ENCODE measurements at places on chromosomes 7 and 10.

DNA sequence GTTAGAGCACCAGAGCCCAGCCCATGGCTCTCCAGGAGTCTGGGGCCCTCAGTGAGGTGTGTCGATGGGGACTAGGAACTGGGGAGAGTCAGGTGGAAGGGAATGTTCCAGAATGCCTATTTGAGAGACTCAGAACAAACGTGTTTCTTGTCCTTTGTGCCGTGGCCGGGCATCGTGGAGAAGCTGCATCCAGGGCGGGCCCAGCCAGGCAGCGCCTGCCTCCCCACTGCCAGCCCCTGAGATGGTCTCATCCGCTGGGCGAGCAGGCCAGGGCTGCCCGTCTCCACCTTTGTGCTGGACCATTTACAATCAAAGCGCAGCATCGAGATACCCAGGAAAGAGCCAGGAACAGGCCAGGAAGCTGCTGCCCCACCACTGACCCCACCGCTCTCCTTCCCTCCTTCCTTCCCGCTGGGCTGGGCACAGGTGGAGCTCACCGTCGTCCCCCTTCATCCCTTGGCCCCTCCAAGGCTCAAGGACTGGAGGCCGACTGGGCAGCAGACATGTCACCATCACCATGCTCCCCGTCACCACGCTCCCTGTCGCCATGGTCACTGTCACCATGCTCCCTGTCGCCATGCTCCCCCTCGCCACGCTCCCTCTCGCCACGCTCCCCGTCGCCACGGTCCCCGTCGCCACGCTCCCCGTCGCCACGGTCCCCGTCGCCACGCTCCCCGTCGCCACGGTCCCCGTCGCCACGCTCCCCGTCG is 71.1 kb upstream of the ADGRA1 start:
- no peak for DNase-seq

DNA sequence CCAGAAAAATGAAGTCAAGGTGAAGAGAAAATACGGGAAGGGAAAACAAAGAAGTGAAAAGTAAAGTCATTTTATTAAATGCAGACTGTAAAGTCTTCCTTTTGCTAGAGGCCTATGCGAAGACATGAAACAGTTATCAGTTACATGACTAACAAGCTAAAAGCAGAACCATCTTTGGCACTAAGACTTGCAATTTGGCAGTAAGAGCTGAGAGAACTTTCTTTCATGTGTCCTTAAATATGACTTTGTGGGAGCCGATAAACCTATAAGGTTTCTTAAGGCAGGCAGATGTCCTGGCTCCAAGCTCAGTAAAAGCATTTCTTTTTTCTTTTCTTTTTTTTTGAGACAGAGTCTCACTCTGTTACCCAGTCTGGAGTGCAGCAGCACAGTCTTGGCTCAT is 10.4 kb downstream of the ANLN start:
- DNase-seq: no peak

- no peak for DNase-seq
These were observed 51.5 kb downstream of the FAM107B start for GRCh38 chr10:14723052-14723689.

DNA sequence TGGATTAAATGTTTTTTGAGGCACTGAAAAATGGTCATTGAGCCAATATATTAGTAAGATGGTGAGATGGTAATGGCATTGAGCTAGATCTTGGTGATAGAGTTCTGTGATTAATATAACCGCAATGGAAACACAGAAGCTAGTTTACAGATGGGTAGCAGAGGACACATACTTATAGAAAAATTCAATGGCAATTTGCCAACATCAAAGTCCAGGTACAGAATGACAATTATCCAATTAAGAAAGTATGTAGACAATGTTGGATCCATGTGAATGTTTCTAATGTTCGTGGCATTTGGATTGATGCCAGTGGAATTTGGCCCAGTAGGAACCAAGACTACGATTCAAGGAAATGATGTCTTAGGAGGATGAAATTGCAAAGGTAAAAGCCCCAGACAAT is 187.8 kb downstream of the GNAT3 start:
- no peak for DNase-seq

- DNase-seq: no peak
These were observed 184.3 kb upstream of the DGKB start for GRCh38 chr7:15086862-15087261.

DNA sequence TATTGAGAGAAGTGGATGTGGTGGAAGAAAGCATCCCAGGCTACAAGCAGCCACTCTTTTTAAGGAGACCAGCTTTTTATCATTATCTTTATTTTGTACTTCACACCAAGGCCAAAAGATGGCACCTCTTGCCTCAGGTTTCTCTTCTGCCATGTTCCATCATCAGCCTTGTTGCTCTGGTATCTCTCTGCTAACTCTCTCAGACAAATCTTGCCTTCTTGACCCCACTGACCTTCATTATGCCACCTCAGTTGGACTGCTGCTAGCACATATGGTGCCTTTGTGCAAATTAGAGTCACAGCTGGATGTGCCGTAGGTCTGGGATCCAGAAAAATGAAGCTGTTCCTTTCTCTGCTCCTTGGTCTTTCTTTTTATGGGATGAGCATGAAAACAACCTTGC is 47.1 kb upstream of the DYNC1I1 start:
- no peak for DNase-seq

DNA sequence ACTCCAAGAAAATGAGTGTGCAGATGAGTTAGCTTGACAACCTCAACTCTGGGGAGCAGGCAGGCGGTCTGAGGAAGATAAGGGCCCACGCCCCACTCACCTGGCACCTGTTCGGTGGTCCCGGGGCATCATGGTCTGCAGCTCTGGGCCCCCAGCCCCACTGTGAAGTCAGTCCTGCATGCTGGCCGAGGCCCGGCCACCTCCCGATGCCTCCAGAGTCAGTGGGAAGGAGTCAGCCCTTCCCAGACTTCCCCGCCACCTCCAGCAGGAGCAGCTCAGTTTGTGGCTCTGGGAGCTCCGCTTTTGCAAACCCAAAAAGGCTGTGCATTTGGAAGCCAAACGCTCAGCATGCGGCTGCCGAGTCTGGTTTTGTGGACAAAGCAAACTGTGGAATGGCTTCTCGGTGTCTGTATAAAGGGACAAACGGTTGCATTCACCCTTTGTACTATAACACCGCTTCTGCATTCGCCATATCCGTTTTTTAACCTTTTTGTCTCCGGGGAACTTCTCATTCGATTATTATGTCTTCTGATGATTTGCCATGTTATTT is 167.3 kb downstream of the CCDC3 start:
- DNase-seq: no peak

GRCh38 chr7:36881233-36881874 is 157.1 kb upstream of the AOAH start:
- no peak for DNase-seq

GRCh38 chr7:147611431-147611830 is 979.1 kb upstream of the C7orf33 start:
- no peak for DNase-seq

GRCh38 chr10:119371704-119372663 is 164.6 kb downstream of the GRK5 start:
- DNase-seq: no peak

GRCh38 chr10:132107949-132108877 is 42.5 kb downstream of the JAKMIP3 start:
- no peak for DNase-seq

GRCh38 chr7:83413831-83414230 is 235.1 kb downstream of the SEMA3E start:
- no peak for DNase-seq

DNA sequence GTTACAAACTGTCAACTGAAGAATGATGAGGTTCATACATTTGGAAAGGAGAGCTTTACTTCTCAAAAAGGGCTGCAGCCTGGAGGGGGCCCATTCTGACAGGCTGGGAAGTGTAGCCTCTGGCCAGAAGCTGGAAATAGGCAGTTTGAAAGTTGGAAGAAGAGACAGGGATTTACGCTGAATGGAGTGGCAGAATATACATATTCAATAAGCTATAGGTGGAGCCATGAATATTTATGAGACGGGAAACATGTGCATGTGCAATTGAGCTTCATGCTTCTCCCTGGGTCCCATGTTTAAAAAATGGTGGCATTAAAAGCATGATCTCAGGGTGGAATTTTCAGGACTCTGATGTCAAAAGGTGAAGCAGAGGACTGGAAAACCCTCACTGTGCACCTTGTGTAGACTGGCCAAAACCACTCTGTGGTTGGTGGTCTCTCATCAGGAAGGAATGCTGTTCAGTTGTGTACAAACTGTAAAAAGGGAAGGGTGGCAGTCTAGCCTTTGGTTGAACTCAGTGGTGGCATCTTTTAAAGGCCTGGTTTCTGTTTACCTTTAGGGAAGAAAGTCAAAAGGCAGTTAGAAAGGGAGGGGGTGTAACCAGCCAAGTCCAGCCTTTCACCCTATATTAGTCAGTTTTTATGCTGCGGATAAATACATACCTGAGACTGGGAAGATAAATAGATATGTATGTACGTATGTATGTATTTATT is 7.2 kb upstream of the ACTR3B start:
- DNase-seq: no peak

- no peak for DNase-seq
These were observed 11.6 kb downstream of the PANK1 start for GRCh38 chr10:89633484-89633883.

GRCh38 chr10:121572859-121573537 is 25.2 kb downstream of the FGFR2 start:
- DNase-seq: no peak

- DNase-seq: no peak
These were observed 30.8 kb upstream of the GOT1 start for GRCh38 chr10:99461230-99461629.

DNA sequence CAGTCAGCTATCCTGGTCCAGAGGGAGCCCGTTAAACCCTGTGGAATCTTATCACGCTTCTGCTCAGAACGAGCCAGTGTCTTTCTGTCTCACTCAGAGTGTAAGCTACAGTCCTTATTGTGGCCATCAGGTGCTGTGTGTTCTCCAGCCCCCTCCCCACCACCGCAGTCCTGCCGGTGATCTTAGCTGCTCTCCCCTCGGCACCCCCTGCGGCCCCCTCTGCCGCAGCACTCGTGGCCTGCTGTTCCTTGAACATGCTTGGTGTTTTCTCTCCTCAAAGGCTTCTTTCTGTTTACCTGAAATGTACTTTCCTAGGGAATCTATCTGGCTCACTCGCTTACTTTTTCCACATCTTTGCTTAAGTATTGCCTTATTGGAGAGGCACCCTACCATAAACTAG is 38.2 kb upstream of the TMEM236 start:
- no peak for DNase-seq

DNA sequence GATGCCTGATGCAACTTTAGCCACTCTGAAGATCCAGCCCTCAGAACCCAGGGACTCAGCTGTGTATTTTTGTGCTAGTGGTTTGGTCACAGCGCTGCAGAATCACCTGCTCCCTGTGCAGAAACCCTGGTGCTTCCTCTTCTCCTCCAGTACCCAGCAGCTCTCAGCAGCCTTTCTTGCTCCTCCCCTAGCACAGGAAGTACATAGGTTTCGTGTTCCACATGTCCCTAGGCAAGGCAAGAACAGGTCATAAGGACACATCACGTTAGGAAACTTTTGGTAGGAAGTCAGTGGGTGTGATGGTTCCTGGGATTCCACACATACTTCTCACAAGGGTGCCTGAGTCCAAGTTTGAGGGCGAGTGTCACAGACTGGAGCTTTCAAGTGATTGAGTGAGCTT is 167.9 kb upstream of the PRSS1 start:
- no peak for DNase-seq

DNA sequence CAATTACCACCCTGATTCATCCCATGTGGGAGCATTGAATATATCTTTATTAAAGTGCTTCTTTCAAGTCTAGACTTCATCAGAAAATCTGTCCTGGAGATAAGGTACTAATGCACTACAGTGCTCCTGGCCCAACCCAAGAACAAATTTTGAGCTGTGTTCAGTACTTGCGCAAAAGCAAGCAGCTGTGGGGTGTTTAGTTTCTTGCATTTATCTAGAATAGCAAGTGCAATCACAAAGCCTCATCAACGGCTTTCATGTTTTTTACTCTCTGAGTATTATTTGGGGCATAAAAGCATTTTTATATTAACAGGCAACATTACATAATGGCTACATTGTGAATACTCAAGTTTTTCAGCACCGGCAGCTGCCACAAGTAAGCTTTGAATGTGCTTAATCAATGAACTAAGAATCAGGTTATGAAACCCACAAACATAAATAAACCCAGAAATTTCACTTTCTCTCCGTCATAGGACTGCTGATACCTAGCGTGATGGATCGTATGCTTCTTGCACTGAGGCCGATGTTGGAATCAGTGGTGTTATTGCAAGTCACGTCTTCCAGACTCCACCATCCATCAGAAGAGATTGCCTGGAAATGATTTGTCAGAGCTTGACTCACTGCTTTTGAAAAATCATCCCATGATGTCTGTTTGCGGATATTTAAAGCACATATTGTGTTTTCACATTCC is 113.1 kb downstream of the CTTNBP2 start:
- no peak for DNase-seq

GRCh38 chr7:47449810-47450590 is 131.9 kb downstream of the TNS3 start:
- DNase-seq: no peak

GRCh38 chr7:27699751-27700150 is 37.1 kb upstream of the HIBADH start:
- no peak for DNase-seq

DNA sequence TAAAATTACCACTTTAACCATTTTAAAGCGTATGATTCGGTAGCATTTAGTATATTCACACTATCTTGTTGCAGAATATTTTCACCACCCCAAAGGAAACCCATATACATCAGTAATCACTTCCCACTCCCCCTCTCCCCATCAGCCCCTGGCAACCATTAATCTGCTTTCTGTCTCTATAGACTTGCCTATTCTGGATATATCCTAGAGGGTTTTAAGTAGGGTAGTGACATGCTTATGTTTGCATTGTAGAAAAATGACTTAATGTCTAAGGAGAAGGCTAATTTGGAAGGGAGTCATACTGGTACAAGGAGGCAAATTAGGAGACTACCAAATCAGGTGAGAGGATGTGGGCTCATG is 42.6 kb upstream of the TRIL start:
- no peak for DNase-seq

DNA sequence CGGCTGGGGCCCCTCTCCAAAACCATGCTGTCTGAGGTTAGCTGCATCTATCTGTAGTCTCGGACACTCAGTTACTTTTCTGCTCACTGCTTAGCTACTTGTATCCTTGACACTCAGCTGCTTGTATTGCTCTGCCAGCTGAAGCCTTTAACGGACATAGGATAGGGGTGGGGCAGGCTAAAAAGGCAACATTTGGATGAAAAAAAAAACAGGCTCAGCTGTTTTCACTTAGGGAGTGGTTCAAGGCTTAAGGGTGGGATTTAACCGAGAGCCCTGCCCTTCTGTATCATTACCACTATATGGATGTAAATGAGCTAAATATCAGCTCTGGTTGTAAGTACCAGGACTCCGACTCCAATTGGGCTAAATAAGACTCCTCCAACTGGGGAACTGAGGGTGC is 28.6 kb downstream of the LSMEM1 start:
- DNase-seq: no peak
